ENCODE measurements at places on chromosomes 7 and 10.

DNA sequence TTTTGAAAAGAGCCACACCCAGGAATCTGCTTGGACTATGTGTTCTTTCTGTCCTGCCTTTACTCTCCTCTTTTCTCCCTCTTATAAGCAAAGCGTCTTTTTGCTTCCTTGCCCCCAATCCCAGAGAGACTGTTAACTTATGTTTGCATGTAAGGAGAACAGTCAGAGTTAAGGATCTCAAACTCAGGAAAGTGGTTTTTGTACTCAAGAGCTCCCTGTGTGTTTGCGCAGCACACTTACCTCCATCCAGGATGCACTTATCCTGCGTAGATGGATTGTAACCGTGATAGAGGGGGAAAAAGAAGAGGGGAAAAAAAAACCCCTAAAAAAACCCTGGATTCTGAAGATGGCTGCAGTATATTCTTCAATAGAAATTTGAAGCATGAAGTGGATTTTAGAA, 228.9 kb downstream of the AUTS2 start:
- DNase-seq = no peak

DNA sequence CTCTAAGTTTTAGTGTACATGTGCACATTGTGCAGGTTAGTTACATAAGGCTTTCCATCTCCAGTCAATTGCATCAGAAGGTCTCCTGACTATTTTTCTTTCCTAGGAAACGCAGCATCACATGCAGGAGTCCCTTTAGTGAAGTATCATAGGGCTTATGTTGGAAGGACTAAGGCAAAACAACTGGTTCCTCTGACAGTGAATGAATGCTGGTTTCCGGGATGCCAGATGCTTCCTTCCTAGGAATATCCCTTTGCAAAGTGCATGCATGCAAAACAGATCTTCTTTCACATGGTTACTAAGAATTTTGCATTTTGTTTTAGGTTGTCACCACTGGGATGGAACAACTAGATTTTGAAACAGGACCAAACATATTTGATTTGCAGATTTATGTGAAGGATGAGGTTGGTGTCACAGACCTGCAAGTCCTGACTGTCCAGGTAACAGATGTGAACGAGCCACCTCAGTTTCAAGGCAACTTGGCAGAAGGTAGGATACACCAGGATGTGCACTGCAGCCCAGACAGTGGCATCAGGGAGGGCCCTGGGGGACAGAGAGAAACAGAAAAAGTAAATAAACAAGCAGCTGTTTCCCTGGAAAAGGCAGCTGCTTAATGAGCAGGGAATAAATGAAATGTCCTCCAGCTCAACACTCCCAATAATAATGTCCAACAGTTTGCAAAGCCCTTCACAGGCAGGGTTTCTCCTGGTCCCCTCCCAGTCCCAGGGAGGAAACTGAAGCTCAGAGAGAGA, 17.8 kb downstream of the CDHR3 start:
- no peak for DNase-seq

DNA sequence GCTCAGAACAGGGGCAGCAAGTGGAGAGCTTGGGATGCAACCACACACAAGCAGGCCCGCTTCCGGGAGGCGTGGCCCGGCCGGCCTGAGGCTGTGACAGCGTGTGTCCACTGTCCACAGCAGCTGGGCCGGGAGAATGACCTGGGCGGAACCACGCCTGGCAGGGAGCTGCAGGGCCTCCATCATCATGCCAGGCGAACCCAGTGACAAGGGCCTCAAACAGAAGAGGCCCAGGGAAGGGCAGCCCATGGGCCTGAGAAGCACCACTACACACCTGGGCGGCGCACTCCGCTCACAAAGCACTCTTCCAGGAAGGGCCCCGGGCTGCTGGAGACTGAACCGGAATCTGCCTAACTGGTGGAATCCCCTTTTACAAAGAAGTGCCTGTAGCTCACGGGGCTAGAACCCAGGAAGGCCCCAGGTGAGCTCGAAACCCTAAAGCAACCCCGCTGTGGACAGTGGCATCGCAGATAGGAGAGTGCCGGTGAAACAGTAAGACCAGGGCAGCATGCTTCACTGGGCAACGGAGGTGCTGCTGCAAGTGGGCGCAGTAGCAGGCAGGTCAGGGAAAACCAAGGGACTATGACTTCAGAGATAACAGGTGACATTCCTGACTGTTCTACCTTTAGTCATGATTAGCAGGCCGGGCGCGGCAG, 66.0 kb downstream of the MAD1L1 start:
- no peak for DNase-seq

- DNase-seq = no peak
These were observed 48.8 kb upstream of the SMNDC1 start for GRCh38 chr10:110353244-110354119.

GRCh38 chr7:29071203-29071874, 75.0 kb downstream of the CPVL start:
- no peak for DNase-seq

DNA sequence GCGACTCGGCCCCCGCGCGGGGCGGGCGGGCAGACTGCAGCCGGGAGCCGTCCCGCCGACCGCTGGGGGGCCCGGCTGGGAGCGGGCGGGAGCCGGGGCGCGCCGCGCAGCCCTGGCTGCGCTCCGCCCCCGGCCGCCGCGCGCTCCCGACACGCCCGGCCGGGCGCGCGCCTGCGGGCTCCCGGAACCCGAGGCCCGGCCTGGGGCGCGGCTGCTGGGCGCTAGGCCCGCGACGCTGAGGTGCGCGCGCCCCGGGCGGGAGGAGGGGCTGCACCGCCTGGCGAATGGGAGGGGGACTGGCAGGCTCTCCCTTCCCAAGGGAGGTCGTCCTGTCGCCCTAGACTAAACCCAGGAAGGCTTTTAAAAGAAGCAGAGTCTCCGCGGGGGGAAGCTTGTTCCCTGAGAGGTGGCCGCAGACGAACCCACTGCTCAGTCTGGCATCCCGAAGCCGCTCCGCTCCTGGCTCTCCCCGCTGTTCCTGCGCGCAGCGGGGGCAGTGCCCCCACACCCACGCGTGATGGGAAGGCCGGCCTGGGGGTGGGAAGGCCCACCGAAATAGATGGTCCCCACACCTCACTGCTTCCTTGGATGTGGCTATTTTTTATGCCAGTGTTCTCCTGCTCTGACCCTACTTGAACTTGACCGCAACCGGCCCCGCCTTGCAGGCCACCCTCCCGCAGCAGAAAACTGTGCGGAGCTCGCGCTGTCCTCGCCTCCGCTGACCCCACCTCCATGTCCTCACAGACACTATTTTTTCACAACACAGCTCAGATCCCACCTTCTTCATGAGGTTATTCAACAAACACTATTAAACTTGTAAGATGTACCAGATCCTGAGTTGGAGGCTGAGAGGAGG, at the start of gene VOPP1:
Gene VOPP1 (minus strand): TSS at position 125 of the 856 bp plus-strand sequence. CDS start 178 bp downstream, outside the sequence.
- DNase-seq = peak; percentile 60

- no peak for DNase-seq
These were observed 1.5 kb upstream of the JAZF1 start for GRCh38 chr7:28182071-28182471.

DNA sequence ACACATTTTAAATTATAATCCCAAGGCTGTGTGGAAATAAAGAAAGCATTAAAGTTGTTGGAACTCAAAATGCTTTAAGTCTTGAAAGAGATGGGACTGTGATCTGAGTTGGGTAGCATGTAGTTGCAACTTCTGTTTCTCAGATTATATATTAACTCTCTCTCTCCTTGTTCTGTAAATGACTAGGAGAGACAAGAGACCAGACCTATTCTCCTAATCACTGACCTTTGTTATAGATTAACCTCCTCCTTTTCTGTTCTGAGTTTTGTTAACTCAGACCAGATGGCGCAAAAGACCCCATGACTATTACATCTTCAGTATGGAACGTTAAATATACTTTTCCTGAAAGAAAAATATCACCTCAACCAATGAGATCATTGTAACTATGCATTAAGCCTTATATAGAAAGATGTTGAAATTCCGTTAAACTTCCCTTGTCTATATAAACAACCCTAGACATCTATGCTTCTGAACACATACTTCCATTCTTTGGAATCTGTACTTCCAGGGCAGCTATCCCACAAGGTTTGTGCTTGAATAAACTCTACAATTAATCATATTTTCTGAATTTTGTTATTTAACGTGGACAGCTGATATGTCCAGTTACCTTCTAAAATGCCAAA, 143.5 kb upstream of the TRIM24 start:
- DNase-seq = no peak

DNA sequence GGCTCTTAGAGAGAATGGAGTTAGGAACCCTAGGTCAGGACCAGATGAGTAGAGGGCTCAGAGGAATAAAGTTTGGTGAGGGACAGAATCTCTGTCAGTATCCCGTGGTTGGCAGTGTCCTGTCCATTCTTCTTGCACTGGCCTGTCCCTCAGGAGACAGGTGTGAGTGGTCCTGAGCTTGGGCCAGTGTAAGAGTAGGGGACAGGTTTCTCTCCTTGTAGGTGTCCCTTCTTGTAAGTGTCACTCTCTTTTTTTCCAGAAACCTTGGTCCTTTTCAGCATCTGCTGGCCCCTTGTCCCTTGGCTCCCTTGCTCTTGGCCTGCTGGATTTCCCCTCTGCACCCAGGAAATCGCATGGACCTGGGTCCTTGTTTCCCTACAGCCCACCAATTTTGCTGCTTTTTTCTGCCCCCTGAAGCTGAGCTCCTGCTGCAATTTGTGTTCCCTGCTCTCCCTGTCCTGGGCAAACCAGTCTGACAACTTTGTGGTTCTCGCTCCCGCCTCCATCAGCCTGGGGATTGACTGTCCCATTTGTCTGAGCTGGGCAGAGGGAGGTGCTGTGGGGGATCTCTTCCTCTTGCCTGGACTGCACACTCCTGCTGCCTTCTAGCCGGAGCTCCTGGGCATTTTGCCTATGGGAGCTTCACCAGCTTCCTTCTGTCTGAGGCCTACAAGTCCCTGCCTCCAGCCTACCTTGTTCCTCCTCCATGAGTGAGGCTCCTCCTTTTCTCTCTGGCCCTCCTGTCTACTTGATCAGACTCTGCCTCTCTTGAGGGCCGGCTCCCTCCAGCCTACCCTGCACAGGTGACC, 6.5 kb downstream of the TSPAN14 start:
- peak; percentile 77 for DNase-seq

GRCh38 chr10:94361171-94361794, 1.5 kb downstream of the NOC3L start:
- no peak for DNase-seq
